Stimulated activated CD4-positive, alpha-beta T cell treated with anti-CD3 and anti-CD28 coated beads, Interleukin-1b, Interleukin-23, amount 100 ng/mL, for 48 hours (primary cell): ENCODE measurements at places on chromosomes 11 and 22.

DNA sequence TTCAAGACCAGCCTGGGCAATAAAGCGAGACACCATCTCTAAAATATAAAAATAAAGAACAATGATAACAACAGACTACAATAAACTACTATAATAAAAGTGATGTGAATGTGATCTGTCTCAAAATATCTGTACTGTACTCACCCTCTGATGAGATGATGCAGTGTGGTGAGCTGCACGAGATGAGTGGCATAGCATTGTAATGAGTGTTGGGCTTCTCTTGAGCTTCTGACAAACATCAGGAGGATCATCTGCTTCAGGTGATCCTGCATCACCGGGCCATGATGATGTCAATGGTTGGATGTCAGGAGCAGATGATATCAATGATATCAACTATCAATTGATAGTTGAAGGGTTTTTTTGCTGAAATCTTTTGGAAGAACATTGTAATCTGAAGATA is 52.4 kb upstream of the INCENP start:
- no peak for DNase-seq

- no peak for DNase-seq
Observed at GRCh38 chr11:121762820-121763219, 310.1 kb upstream of the SORL1-AS1 start.

DNA sequence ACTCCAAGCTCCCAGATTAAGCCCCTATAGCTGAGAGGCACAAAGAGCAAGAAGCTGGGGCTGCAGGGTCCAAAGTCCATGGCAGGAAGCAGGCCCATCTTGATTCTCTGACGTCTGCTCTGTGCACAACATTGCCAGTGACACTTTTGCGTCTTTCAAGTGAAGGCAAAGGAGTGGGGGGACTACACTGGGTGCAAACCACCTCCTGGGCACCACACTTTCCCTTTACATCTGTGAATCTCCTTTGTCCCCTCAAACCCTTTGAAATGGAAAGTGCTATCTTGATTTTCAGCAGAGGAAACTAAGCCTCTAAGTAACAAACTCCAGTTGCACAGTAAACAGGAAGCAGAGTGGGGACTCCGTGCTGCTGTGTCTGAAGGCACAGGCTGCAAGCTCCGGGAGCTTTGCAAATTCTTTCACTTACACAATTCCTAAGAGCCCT is 428.0 kb downstream of the LARGE1 start:
- no peak for DNase-seq

- no peak for DNase-seq
Observed at GRCh38 chr11:79152511-79152910, 288.3 kb downstream of the TENM4 start.

DNA sequence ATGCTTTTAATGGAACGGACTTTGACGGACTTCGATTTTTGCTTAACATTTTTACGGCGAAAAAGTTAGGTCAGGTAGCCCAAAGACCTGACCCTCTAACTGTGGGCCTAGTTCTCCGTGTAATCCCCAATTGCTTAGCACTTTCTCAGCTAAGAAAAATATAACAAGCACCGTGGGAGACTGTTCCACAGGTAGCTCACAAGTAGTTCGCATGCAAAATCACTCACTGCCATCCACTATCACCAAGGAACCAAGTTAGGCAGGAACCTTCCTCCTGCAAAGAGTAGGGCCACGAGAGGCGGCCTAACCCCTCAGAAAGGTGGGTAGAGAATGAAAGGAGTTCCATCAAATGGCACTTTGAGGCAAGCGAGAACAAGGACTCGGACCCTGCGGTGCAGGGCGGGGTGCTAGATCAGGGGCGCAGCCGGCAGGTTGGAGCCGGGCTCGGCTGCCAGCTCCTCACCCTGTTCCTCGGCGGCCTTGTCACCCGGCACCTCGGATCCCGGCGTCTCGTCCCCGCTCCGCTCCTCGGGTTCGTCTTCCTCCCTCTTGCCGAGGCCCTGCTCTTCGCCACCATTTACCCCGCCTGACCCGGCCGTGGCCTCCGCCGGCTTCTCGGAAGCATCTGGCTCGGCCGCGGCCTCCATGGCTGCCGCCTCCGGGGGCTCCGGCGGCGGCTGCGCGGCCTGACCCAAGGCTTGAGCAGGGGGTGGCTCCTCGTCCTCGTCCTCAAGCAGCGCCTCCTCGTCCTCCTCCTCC is 922 bp downstream of the HNRNPUL2 start:
- DNase-seq: peak; percentile 13

GRCh38 chr11:117546431-117547194 is 219.0 kb downstream of the CEP164 start:
- no peak for DNase-seq

- no peak for DNase-seq
Observed at GRCh38 chr11:74838188-74838587, 89.5 kb downstream of the RNF169 start.
